ENCODE measurements at places on chromosomes 2 and 18.
A peak's percentile ranks its signal among the peaks of the same experiment; 100 is the strongest.

DNA sequence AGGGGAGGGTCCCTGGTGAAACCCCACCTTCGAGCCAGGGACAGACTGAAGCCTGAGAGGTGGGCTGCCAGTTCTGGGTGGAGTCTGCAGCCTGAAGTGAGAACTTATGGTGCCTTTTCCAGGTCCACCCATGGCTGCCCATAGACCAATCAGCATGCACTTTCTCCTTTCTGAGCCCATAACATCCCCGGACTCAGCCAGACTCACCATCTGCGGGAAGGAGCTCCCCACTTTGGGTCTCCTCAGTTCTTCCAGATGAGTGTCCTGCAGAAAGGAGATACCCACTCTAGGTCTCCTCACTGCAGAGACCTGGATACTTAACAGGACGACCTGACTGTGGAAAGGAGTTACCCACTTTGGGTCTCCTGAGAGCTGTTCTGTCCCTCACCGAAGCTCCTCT is 1673.4 kb upstream of the TMEFF2 start:
- no peak for DNase-seq

GRCh38 chr2:239499726-239500573 is 99.1 kb upstream of the HDAC4 start:
- DNase-seq: no peak

DNA sequence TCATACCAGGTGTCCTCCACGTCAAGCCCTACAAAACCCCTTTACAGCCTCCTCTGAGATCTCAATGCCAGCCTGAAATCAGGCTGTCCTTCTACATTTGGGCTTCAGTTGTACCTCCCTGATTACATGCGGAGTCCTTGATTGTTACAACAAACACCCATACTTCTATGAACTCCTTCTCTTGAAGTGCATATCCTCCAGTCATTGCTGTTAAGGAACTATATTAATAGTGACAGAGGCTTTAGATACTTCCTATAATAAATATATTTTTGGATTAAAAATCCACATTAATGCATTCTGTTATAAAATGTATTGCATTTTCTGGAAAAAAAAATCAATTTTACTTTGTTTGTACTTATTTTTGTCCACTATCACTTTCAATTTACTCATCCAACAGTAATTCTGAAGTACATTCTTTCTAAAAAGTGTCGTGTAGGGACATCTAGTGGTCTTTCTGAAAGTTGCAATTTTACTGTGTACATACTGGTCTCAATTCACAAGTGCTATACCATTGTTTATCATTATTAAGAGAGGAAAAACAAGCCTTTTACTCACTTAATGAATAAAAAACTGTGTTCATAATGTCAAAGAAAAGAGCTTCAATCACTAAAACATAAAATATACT is 316.4 kb downstream of the DSEL start:
- no peak for DNase-seq

- DNase-seq: no peak
These were observed 63.1 kb downstream of the CYP26B1 start for GRCh38 chr2:72084584-72084976.

- no peak for DNase-seq
These were observed 56.2 kb upstream of the ROCK1 start for GRCh38 chr18:21167641-21168377.

GRCh38 chr2:237555560-237555959 is 10.8 kb upstream of the PRLH start:
- no peak for DNase-seq

- no peak for DNase-seq
These were observed 32.5 kb upstream of the RMDN2 start for GRCh38 chr2:37892436-37893114.

DNA sequence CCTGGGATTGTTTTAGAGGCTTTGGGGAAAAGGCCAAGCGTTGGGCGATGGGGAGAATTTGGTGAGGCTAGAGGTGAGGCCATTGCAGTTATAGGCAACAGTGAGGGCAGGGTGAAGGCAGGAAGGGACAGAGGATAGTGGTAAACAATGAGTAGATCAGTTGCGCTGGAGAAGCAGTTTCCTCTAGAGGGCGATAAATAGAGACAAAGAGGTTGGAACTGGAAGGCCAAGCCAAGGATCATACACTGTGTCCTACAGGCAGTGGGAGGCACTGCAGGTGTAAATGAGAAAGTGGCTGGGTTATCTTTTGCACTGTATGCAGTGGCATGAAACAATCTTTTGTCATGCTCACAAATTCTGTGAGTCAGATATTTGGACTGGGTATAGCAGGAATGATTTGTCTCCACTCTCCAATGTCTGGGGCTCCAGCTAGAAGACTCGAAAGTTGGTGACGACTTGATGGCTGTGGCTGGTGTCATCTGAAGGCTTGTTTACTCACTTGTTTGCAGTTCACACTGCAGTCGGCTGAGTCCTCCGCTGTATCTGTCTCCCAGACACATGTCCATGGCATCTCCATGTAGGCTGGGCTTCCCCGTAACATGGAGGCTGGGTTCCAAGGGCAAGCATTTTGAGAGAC is 82.1 kb downstream of the TNP1 start:
- no peak for DNase-seq

- DNase-seq: no peak
These were observed 18.3 kb upstream of the GREB1 start for GRCh38 chr2:11515490-11515981.

- DNase-seq: no peak
These were observed 9.8 kb downstream of the CKAP2L start for GRCh38 chr2:112754564-112754963.

GRCh38 chr2:128315829-128316776 is 2.6 kb downstream of the HS6ST1 start:
- peak; percentile 1 for DNase-seq

DNA sequence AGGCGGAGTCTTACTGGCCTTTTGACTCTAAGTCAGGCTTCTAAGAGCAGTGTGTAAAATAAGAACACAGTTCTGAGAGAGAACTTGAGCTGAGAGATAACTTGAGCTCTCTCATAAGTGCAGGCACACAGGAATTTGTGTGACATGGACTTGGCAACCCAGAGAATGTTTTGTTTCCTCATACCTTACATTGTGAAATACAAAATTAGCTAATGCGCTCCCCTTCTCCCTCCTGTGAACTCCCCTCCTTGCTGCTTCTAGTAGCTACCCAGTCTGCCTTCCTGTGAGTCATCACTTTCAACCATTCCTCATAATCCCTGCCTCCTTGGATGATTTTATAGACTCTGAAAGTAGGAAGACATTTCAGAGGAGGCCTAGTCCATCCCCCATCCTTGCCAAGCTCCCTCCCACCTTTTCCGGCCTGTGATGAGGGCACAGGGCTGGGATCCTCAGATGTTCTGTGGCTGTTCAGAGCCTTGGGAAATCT is 22.6 kb downstream of the FER1L5 start:
- DNase-seq: no peak

- DNase-seq: no peak
These were observed 132.8 kb downstream of the TTC27 start for GRCh38 chr2:32760628-32761027.

GRCh38 chr2:54895730-54896129 is 154.5 kb downstream of the RTN4 start:
- no peak for DNase-seq

- DNase-seq: no peak
These were observed 142.2 kb downstream of the PKP4 start for GRCh38 chr2:158598862-158599517.

- no peak for DNase-seq
These were observed 472.6 kb downstream of the PARD3B start for GRCh38 chr2:205017912-205018311.

DNA sequence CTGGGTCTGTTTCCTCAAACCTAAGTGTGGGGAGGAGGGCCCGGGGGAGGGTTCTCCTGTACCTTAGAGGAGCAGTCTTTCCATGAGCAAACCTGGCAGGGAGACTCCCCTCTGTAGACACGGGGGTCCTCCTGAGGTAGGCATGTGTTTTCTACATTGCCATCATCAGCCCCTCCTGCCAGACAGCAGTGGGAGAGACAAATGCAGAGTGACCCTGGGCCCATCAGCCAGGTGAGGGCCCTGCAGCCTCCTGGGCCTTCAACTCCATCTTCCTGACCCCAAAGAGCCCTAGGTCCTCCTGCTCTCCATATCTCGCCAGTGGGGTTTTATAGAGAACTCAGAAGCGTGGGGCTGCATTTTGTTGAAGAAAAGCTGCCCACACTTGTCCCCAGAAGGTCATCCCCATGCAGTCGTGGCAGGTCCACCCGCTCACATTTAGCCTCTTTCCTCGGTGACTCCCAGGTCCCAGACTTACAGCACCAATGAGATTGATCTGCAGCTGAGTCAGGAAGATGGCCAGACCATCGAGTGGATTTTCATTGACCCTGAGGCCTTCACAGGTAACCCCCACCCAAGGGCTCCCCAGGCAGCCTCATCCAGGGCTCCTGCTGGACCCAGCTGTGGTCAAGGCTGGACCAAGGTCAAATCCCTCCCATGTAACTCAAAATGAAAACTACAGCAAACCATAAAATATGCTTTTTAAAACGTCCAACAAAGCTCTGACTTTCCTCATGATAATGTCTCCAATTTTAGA is 2.6 kb downstream of the CHRNG start:
- no peak for DNase-seq

DNA sequence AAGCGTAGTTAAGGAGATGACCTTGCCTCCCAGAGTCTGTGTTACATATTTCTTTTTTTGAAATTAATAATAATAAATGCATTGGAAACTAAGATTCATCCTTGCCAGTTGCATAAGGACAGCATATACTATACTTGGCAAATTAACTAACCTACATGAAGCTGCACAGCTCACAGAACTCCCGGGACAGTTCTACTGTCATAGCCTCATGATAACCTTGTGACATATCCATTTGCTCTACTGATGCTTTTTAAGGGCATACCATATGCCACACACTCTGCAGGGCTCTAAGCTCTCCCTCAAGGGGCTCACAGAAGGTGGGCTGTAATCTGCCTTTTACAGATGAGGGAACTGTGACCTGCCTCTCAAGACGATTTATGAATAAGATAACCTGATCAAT is 3.8 kb downstream of the ITGB1BP1 start:
- no peak for DNase-seq

- DNase-seq: no peak
These were observed 111.4 kb downstream of the THADA start for GRCh38 chr2:43484323-43484930.

- no peak for DNase-seq
These were observed 72.0 kb downstream of the DOCK10 start for GRCh38 chr2:224970311-224970710.

- no peak for DNase-seq
These were observed 97.8 kb downstream of the HDAC4 start for GRCh38 chr2:239302808-239303557.
